ENCODE measurements at places on chromosomes 4 and X. TPM values are rescaled to one million over a fixed set of nuclear protein-coding genes. Genes with fewer than 3 reads are reported as not detected.

DNA sequence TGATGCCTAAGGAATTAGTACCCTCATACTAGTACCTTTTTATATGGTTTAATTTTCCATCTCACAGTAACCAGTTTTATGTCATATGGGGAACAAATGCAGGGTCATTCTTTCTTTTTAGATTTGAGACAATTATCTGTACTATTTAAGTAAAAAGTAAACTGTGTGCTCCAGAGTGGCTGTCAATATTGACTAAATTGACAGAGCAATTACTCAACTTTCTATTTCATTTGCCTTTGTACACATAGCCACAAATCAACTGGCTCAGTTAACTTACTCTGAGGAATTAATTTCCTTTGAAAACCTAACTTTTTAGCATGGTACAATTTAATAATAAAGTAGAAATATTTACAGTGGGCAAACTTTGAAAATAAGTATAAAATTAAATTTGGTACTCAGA is 28.5 kb upstream of the TEX13C start:
- no peak for DNase-seq

DNA sequence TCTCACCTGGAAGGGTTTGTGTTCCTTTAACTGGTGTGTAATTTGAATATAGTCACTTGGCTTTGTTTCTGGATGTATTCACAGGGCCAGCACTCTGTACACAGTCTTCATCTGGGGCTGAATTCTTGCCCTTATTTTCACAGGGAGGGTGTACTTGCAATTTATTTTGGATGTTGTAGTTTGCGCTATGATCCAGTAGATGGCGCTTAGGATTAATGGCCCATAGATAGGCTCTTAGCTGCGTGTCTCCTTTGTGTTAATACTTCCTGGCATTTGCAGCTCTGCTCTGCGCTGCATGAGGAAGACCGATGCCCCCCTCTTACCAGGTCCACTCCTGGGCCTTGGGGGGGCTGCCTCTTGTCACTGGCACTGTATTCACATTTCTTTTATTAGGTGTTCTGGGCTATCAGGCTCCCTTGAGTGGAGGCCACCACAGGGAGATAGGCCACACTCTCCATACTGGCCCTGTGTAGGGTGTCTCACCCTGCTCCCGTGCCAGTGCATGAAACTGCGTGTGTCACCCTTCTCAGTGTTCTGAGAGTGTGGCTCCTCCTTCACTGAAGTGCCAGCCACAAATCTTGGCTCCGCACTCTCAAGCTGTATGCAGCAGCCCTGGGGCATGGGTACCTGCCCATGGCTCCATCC is 562.2 kb downstream of the ZIC3 start:
- DNase-seq: peak; percentile 6

TRIML1 gene
- polyA plus RNA-seq: not detected

DNA sequence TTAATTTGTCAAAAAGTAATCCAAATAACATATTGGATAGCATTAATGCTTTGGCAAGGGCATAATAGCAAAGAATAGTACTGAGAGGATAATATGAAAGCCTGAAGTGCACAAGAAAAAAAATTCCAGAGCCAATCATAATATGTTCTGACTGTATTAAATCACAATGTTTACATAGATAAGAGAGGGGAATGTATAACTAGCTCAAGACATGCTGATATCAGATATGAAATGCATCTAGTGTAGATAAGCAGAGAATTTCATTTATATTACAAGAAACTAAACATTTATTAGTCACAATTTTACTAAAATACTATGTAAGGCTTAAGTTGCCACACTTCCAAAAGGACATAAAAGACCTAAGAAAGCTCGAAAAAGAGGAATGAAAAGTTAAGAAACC is 193.3 kb downstream of the BANK1 start:
- DNase-seq: no peak

PHEX gene
- not detected for polyA plus RNA-seq

DNA sequence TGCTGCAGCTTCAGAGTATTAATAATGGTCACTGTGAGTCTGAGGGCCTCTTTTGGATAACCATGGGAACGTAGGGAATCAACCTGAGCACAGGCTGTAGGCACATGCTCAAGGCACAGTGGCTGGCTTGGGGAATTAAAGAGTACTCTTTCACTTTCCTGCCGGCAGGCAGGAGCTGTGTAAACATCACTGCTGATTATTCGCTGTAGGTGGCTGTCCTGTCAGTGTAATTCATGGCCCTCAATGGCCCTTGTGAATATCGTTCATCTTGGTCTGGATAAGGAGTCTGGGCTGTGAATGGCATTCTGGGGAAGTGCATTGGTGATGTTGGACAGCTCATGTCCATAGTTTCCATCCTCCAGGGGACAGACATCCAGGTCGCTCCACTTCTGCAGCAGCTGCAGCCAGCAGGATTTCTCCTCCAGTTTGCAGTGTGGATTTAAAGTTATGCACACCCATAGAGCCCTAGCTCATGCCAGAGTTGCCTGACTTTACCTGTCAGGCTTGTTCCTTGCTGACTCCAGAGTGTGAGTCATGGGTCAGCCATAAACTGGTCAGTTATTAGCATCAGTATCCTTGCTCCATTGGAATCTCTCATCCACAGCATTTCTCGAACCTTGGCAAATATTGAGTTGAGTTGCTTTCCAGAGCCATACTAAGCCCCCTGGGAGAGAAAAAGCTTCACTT is 43.0 kb downstream of the C4orf33 start:
- no peak for DNase-seq

DNA sequence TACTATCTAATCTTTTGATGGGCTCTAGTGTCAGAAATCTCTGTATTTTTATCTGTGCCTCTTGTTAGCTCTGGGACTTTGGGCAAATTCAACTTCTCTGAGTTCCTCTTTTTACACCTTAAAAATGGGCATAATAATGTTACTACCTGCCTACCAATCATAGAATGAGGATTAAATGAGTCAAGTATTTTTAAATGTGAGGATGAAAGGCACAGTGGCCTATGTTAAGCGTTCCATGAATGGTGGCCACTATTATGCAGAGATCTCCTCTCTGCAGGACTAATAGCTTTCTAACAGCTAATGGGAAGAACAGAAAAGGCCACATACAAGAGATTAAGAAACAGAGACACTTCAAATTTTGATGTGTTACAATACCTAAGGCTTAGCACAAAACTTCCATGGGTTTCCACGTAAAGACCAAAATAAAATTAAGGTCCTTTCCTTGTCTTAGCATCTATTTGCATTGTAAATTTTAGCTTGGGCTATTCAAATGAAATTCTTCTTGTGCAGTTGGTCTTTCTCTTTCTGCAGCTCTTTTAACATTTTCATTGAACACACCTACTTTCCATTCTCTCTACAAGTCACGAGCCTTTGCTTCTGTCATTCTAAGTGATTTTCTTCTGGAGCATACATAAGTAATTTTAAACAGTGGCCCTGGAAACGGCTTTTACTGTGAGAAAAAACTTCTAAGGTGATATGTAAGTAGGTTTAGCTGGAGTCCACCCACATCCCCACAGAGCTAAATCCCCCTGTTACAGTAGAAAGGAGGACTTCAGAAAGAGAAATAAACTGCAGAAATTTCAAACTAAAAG is 117.9 kb upstream of the MED14 start:
- DNase-seq: no peak

GRCh38 chr4:105280338-105281123 is 133.9 kb downstream of the TET2 start:
- DNase-seq: no peak

Data from naive B cell (primary cell).